ENCODE measurements at places on chromosomes 4 and X.

- H3K36me3 ChIP-seq = no peaks in the 10 kb centered on the region
- no peaks in the 10 kb centered on the region for H3K4me1 ChIP-seq
- no peak overlapping the region for H3K27ac ChIP-seq
Measured at GRCh38 chrX:148609515-148610327, 109.3 kb downstream of the AFF2 start.

DNA sequence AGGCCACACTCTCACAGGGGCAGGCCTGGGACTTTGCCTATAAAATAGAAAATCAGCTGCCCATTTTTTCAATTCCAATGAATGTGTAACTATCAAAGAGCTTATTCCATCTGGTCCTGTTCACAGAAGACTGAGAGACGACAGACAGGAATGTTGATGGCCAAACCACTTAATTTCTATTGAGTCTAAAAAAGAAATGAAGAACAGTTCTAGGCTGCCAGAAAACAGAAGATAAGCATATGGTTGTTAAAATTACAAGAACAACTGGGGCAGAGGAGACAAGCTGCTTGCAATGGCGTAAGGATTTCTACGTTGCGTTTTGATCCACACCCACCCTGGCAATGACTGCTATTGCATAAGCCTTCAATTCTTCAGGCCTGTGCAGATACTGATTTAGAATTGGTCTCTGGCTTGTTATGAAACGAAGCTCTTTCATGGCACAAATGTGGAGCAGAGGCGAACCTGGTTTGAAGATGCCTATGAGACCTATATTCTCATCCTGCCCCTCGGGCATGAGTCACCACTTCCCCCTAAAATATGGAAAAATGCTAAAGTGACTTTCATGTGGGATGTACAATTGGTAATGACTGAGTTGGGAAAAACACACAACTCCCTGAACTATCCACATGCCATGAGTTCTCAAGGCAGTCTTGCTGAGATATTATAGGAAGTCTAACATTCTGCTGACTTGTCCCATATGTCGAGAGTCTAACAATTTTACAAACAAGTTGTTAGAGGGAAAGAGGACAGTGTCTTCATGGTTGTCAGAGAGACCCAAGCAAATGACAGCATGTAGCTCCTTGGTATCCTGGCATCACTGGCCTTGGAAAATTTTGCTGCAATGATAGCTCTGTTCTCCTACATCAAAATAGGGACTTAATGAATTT, 37.9 kb upstream of the SORBS2 start:
- no peak for DNase-seq
- no peak overlapping the region for H3K27ac ChIP-seq
- H3K27me3 ChIP-seq = no peaks in the 10 kb centered on the region
- H3K36me3 ChIP-seq = no peaks in the 10 kb centered on the region
- H3K4me1 ChIP-seq = no peaks in the 10 kb centered on the region

GRCh38 chr4:10117359-10118047, 904 bp upstream of the WDR1 start:
- H3K4me1 ChIP-seq = peaks cover 30% of the 10 kb centered on the region
- H3K27ac ChIP-seq = peak overlapping the region; percentile 97
- DNase-seq = no peak
- H3K36me3 ChIP-seq = peaks cover 3% of the 10 kb centered on the region
- H3K27me3 ChIP-seq = no peaks in the 10 kb centered on the region
- peak overlapping the region; percentile 90 for H3K4me3 ChIP-seq

- H3K27ac ChIP-seq = no peak overlapping the region
- H3K36me3 ChIP-seq = no peaks in the 10 kb centered on the region
- H3K4me1 ChIP-seq = no peaks in the 10 kb centered on the region
- no peak overlapping the region for H3K4me3 ChIP-seq
Measured at GRCh38 chrX:43469391-43470054, 186.6 kb upstream of the MAOA start.

DNA sequence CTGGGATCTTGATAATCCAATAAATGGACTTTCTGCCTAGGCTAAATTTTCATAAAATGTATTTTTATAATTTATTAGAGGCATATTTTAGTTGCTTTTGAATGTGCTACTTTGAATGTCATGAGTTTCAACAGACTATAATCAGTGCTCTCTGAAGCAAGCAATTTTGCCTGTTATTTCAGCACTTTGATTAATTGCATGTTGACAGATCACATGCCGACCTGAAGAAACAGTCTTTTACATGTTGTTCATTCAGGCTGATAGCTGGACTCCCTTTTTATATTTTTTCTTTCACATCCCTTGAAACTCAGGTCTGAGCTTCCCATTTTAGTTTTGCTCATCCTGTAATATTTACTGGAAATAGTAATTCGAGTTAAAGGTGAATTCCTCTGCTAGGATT, 341.0 kb downstream of the NAP1L3 start:
- no peak overlapping the region for H3K27ac ChIP-seq
- no peaks in the 10 kb centered on the region for H3K27me3 ChIP-seq
- DNase-seq = no peak
- H3K4me1 ChIP-seq = no peaks in the 10 kb centered on the region

GRCh38 chrX:8306291-8306925, 135.3 kb upstream of the VCX2 start:
- no peaks in the 10 kb centered on the region for H3K36me3 ChIP-seq
- H3K4me3 ChIP-seq = no peak overlapping the region
- no peaks in the 10 kb centered on the region for H3K27me3 ChIP-seq

- H3K4me3 ChIP-seq = no peak overlapping the region
- DNase-seq = no peak
- no peaks in the 10 kb centered on the region for H3K36me3 ChIP-seq
- no peaks in the 10 kb centered on the region for H3K27me3 ChIP-seq
Measured at GRCh38 chr4:93657527-93657926, 171.0 kb upstream of the ATOH1 start.

GRCh38 chrX:49040376-49040955, 2.7 kb downstream of the TFE3 start:
- H3K27me3 ChIP-seq = no peaks in the 10 kb centered on the region
- H3K4me1 ChIP-seq = peaks cover 2% of the 10 kb centered on the region

DNA sequence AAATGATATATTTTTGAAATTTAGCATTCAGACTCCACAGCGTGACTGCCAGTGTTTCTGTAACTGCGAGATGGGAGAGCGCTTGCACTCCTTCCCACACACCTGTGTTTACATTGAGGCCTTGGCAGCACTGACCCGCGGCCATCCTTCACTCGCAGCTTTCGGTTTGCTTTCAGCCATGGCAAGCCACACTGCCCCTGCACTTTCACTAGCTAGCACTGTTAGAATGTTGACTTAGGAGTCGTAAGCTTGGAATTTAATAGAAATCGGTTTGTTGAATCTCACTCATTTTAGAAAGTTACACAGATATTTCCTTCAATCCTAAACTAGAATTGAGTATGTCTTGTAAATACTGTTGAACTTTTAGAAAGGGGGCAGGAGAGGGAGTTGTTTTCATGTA, 136.2 kb downstream of the CFAP299 start:
- no peaks in the 10 kb centered on the region for H3K4me1 ChIP-seq
- no peak for DNase-seq
- no peaks in the 10 kb centered on the region for H3K36me3 ChIP-seq

- no peaks in the 10 kb centered on the region for H3K36me3 ChIP-seq
- no peak for DNase-seq
- H3K27ac ChIP-seq = no peak overlapping the region
- H3K4me3 ChIP-seq = no peak overlapping the region
Measured at GRCh38 chrX:53316860-53317237, 35.5 kb upstream of the IQSEC2 start.

GRCh38 chr4:154452798-154453346, 38.7 kb downstream of the DCHS2 start:
- H3K36me3 ChIP-seq = no peaks in the 10 kb centered on the region
- DNase-seq = no peak
- no peak overlapping the region for H3K4me3 ChIP-seq

DNA sequence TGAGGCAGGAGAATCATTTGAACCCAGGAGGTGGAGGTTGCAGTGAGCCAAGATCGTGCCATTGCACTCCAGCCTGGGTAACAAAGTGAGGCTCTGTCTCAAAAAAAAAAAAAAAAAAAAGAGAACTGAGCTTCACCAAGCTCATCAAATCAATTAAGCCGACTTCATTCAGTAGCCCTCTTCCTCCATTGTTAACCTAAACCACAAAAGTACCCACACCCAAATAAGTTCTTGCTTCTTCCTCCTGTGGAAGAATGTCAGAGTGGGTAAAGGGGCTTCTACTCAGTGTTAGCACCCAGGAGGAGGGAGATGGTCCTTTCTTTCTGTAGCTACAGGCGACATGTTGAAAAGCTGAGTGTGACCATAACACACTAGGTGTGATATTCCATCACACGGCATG, 58.6 kb upstream of the CHRNA9 start:
- H3K27ac ChIP-seq = no peak overlapping the region
- H3K27me3 ChIP-seq = no peaks in the 10 kb centered on the region
- no peaks in the 10 kb centered on the region for H3K36me3 ChIP-seq
- H3K4me3 ChIP-seq = no peak overlapping the region

GRCh38 chrX:54357414-54358377, at the start of gene WNK3:
Gene WNK3, minus strand, starts transcription at chrX:54358046.
- H3K27ac ChIP-seq = no peak within 1 kb of the TSS
- no peaks in the 10 kb centered on the region for H3K4me1 ChIP-seq
- DNase-seq = peak; percentile 71
- H3K36me3 ChIP-seq = no peaks in the 10 kb centered on the region

DNA sequence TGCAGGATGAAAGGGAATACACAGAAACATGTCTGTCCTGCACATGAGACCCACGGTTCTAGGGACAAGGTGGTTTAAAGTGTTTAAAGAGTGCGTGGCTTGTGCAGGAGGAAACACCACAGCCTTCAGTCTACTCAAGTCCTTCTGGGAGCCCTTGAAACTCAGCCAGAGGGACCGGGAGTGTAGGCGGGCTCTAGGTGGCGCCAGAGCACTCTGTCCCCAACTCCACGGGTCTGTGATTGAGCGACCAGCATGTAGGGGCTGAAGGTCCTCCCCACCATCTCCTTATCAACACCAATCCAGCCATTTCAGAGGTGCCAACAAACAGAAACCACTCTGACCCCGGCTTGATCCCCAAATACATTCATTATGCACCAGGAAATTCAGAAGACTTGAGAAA, 82.0 kb upstream of the CLDN34 start:
- H3K4me3 ChIP-seq = no peak overlapping the region

GRCh38 chrX:104130808-104131207, 18.5 kb downstream of the ZCCHC18 start:
- H3K4me1 ChIP-seq = no peaks in the 10 kb centered on the region
- H3K27me3 ChIP-seq = no peaks in the 10 kb centered on the region
- no peak overlapping the region for H3K27ac ChIP-seq
- H3K4me3 ChIP-seq = no peak overlapping the region

DNA sequence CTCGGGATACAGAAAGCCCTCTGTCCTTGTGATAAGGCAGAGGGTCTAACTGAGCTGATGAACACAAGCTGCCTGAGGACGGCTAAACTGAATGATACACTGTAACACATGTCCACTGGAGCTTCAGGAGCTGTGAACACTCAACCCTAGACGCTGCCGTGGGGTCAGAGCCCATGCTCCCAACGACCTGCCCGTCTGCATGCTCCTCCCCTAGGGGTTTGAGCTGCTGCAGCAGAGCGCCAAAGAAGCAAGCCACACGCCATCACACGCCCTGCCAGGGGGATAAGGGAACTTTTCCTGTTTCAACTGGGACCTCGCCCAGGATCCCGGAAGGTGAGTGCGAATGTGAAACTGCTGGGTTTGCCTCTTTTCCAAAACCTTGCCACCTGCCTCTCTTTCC, 361.8 kb downstream of the FAT4 start:
- H3K4me1 ChIP-seq = no peaks in the 10 kb centered on the region
- no peak overlapping the region for H3K4me3 ChIP-seq
- no peaks in the 10 kb centered on the region for H3K27me3 ChIP-seq
- H3K36me3 ChIP-seq = no peaks in the 10 kb centered on the region

DNA sequence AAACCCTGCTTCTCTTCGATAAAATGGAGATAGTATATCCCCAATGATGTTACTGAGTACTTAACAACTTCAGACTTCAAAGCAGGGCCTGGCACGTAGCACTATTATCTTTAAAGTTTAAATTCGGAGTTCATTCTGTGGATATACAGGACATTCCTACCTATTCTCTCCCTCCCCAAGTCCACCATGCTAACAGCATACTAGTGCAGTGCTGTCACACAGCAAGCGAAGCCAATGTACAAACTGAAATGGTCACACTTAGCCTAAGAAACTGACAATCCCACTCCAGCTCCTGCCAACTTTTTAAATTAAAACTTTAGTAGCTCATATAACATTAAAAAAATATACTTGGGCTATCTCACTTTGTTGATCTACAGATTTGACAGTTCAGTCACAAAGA, 1.2 kb upstream of the DNAJB14 start:
- no peaks in the 10 kb centered on the region for H3K27me3 ChIP-seq
- H3K4me3 ChIP-seq = no peak overlapping the region
- peaks cover 31% of the 10 kb centered on the region for H3K4me1 ChIP-seq
- H3K27ac ChIP-seq = peak overlapping the region; percentile 83
- DNase-seq = no peak

- no peaks in the 10 kb centered on the region for H3K4me1 ChIP-seq
- no peak overlapping the region for H3K27ac ChIP-seq
- DNase-seq = no peak
- no peaks in the 10 kb centered on the region for H3K36me3 ChIP-seq
- no peaks in the 10 kb centered on the region for H3K27me3 ChIP-seq
Measured at GRCh38 chr4:25905371-25905770, 8.6 kb upstream of the SMIM20 start.

GRCh38 chr4:124334119-124334518, 378.4 kb downstream of the ANKRD50 start:
- DNase-seq = no peak
- H3K4me1 ChIP-seq = no peaks in the 10 kb centered on the region
- no peak overlapping the region for H3K27ac ChIP-seq
- no peaks in the 10 kb centered on the region for H3K36me3 ChIP-seq
- H3K27me3 ChIP-seq = no peaks in the 10 kb centered on the region

- H3K4me1 ChIP-seq = no peaks in the 10 kb centered on the region
- no peaks in the 10 kb centered on the region for H3K36me3 ChIP-seq
- DNase-seq = no peak
- no peak overlapping the region for H3K27ac ChIP-seq
Measured at GRCh38 chr4:180610324-180610723, 1632.9 kb upstream of the TENM3 start.

DNA sequence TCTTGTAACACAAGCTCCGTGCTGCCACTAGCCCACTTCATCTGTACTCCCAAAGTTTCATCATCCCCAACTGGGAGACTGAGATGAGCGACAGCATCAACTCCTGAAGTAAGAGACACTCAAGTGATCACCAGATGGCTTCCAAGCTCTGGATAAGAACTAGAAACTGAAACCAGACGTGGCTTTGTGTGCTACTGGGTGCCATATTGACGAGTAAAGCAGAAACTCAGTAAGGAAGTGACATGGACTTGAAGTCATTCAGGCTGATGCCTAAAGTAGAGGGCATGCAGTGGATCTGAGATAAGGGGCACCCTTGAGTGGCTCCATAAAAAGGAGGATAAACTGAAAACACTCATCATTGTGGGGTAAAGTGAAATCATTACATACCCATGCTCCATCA, 72.4 kb downstream of the PCYT1B start:
- H3K4me3 ChIP-seq = no peak overlapping the region
- H3K36me3 ChIP-seq = no peaks in the 10 kb centered on the region
- H3K4me1 ChIP-seq = no peaks in the 10 kb centered on the region
- no peak overlapping the region for H3K27ac ChIP-seq
- H3K27me3 ChIP-seq = no peaks in the 10 kb centered on the region
- DNase-seq = no peak
